ENCODE measurements at places on chromosomes 6 and 20.

- no peak for DNase-seq
Measured at GRCh38 chr6:11407414-11407813, 130.1 kb upstream of the TMEM170B start.

DNA sequence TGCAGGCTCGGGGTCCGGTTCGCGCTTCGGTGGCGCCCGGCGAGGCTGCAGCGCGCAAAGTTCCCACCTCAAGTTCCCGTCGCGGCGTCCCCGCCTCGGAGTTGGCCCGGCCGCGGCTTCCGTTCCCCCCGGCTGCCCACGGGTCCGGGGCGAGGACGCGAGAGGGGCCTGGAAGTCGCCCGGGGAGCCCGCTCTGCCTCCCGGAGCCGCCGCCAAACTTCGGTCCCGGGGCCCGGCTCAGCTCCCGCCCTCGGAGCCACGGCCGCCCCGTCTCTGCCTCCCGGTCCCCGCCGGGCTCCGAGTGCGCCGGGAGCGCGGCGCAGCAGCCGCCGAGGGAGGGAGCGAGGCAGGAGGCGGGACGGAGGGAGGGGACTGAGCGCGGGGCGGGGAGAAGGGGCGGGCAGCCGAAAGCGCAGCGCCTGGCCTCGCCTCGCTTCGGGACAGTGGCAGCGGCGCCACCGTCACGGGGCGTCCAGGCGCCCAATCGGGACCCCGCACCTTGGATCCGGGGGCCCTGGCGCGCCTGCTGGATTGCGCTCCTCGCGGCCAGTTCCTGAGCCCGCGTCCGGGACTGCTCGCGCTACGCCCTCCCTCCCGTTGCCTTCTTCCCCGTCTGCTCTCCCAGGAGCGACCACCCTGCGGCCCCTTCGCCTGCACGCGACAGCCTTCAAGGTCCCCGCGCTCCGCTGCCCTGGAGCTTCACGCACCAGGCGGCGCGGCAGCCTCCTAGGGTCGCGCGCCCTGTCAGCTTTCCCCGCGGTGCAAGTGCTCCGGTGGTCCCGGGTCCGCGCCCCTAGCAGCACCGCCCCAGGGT lies at the start of gene KCNG1:
KCNG1 (minus strand) TSS at position 305 of the 814 bp plus-strand sequence. CDS start 12,769 bp downstream, outside the sequence.
- DNase-seq: peak; percentile 81

- peak; percentile 66 for DNase-seq
Measured at GRCh38 chr6:144586986-144587385, 301.9 kb downstream of the UTRN start.

DNA sequence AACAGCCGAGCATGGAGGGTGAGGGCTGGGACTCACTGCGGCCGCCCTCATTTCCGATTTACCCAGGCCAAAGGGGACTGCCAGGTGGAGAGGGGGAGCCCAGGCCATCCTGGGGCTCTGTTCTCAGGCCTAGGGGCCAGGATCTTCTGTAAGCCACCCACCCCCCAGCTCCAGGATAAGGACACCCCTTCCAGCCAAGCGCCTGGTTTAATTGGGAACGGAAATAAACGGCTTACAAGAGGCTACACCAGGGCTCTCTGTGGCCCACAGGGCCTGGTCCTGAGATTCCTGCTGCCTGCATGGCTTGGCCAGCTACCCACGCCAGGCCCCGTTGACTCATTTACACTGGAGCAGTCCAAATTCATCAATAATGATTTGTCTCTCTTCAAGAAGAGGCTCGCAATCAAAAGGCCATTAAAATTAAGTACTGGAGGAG lies 68.1 kb upstream of the TOP1 start:
- no peak for DNase-seq

DNA sequence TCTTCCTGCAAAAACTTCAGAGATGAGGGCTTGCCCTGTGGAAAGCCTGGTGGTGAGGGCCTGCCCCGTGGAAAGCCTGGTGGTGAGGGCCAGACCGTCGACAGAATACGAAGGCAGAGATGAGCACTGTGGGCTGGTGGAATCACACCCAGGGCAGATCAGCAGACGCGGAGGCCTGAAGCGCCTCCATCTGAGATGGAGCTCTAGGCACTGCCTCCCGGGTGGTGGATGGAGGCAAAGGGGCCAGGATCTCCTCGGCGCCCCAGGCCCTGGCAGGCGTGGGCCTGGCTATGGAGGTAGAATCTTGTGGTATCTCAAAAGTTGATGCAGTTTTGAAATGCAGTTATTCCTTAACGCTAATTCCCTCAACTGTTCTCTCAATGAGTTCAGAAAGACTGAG lies 104.8 kb downstream of the PSMB1 start:
- no peak for DNase-seq

- DNase-seq: no peak
Measured at GRCh38 chr6:35357677-35358076, 15.3 kb downstream of the PPARD start.

DNA sequence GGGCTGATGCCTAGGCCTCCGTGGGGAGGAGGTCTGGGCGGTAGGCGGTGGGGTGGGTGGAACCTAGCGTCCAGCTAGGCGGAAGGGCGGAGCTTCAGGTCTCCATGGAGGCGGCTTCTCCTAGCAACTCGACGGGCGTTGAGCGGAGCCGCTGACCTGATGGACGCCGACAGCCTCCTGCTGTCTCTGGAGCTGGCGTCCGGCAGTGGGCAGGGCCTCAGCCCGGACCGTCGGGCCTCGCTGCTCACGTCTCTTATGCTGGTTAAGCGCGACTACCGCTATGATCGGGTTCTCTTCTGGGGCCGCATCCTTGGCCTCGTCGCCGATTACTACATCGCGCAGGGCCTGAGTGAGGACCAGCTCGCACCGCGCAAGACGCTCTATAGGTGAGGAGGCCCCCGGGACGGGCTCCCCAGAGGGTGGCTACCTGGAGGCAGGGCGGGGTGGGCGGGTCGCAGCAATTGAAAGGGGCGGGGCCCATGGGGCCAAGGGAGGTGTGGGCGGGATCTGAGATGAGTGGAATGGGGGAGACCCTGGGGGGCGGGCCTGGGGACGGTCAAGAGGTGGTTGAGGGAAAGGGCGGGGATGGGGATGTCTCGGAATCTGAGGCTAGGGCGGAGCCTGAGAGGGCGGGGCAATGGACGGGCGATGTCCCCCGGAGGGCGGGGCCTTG lies at the start of gene RSPH9:
RSPH9 (plus strand) TSS at position 97 of the 673 bp plus-strand sequence; CDS start at position 160, 63 bp downstream.
- peak; percentile 81 for DNase-seq

DNA sequence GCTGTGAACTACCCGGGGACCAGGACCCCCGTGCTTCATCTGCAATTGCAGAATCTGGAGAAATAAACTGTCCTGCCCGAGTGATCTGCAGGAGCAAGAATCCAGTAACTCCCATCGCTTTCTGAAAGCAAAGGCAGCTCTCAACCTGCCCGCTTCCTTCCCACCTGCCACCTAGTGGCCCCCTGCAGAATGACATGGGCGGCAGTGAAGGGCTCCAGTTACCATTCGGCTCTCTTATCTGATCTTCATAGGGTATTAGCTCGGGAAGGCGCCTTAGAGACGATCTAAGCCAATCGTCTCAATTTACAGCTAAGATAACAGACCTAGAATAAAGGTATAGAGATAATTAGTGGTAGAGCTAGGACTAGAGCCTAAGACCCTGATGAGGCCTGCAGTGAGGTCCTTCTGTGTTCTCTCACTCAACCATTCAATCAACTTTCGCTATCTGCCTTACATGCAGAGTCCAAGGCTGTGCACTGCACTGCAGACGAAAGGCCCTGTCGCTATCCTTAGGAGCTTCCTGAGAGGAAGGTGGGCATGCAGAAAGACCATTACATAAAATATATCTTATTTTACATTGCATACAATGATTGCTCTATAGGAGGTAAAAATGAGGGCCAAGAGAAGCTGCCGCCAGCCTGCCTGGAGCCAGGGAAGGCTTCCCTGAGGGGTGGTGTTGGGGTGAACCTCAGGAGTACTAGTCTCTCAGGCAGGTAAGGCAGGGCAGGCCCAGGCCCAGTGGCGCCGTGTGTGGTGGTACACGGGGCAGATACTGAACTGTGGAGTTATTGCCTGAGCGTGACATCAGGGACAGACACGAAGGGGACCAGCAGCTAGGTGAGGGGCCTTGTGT lies 7.1 kb upstream of the PSMG4 start:
- DNase-seq: peak; percentile 80

DNA sequence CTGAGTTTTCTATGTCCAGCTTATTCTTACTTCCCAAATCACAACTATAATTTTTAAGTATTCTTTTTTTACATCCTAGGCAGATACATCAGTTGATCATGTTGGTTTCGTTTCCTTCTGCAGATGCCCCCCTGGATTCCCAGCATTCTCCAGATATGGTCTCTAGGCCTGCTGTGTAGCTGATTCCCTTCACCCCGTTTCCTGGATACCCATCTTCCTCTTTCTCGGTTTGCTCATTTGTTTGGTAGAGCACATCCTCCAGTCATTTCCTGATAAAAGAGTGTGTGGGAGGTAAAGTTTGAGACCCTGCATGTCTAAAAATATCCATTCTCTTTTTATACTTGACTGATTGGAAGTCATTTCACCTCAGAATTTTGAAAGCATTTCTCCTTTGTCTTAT lies 66.4 kb downstream of the ANKS1A start:
- DNase-seq: peak; percentile 13

DNA sequence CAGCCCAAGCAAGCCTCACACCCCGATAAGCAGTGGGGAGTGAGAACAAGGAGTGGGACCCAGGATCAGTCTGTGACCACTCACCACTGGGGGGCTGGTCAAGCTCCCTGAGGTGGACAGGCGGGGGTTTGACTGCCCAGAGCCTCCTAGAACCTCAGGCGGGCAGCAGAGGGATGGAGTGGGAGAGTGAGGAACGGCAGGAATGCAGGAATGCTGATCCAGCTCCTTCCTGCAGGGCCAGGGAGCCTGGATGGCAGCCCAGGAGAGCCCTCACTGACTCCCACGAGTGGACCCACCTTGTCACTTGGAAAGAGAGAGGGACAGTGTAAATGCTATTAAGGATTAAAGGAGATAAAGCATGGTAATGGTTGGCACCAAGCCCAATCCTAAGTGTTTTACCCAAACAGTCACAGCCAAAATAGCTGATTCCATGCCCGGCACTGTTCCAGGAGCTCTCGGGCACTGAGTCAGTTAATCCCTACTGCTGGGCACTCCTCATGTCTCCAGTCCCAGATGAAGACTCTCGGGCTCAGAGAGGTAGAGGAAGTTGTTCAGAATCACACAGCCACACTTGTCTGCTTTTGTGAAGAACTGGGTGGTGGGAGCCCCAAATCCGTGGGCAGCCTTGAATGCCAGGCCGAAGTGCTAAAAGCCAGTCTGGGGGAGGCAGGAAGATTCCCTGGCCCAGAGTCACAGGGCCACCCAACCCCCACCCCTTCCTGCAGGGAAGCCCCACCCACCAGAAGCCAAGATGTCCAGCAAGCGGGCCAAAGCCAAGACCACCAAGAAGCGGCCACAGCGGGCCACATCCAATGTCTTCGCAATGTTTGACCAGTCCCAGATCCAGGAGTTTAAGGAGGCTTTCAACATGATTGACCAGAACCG lies 3.1 kb downstream of the MYL9 start:
- DNase-seq: peak; percentile 62

DNA sequence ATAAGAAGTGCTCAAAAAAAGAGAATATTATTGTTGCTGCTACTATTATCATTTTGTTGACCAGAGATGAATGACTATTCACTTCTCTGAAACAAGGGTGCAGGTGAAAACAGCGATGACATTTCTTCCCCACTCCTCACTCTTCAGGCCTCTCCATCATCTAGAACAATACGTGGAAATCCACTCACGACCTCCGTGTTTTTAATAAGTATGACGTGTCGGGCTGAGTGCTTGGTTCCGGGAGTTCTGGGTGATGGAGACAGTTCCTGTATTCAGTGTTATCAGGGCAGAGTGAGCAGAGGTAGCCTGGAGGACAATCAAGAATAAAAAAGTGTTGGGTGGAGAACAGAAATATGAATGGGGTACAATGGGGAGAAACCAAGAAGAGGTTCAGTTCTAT lies 130.0 kb upstream of the ZNF217 start:
- DNase-seq: no peak

All from cardiac muscle cell (in vitro differentiated cells and primary cell).